Astrocyte of the cerebellum (primary cell): ENCODE measurements at places on chromosomes 12 and 14.

DNA sequence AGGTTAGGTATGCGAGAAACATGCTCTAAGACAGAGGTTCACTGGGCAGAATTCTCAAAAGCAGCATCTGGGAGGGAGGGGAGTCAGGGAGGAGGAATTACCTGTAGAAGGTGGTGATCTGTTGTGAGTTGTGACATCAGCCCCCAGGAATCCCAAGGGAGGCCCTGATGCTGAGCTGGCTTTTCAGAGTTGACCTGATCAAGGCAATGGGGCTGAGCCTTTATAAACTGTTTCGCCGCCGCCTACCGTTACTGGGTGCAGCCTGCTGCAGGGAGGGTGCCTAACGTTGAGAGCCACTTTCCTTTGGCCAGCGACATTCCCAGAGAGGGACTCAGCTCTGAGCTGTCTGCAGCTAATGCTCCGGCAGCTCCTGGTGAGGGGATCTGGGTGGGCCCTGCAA lies 257.9 kb upstream of the TMEM132C start:
- no peak for DNase-seq

DNA sequence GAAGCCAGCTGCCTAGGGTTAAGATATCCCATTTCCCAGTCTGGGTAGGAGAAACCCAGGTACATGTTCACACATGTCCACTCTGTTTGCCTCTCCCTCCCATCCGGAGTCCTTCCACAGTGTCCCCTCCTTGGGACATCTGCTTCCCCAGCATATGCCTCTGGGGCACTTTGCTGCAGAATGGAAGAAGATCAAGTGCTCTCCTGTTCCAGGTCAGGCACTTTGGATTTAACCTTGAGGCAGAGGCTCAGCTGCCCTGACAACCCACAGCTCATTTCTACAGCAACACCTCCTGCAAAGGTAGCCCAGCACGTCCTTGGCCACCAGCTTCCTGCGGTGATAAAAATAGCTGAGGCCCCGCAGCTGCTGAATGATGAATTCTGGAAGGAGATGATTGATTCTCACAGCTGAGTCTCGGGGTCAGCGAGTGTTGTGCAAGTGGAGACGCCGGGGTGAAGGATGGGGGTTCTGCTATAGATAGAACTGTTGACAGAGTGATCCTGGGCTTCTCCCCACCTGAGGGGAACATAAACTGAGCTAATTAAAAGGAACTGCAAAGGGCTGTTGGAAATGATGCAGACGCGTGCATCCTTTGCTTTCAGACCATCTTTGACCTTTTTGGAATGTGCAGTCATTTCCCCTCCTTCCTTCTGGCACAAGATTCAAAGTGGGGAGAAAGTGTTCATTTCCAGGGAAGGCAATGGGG lies 145.0 kb downstream of the SLC38A6 start:
- no peak for DNase-seq

- no peak for DNase-seq
These were observed 71.5 kb downstream of the BRMS1L start for GRCh38 chr14:35897616-35898111.

GRCh38 chr12:46530373-46531056 lies 157.9 kb upstream of the SLC38A2 start:
- DNase-seq = no peak

DNA sequence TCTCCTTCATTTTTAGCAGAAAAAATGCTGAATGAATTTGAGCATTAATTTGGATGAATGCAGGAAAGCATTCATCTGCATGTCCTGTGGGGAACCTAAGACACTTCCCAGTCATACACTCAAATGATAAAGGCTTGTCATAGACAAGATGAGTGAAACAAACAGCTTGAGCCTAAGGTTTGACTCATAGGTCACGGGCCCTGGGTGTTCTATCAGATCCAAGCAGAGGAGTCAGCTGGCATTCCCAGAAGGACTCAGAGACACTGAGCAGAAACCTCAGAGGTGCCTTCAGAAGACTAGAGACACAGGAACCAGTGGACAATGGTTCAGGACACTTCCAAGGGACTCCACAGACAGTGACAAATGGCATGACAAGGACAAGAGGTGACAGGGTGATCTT lies 183.9 kb downstream of the NTF3 start:
- no peak for DNase-seq

DNA sequence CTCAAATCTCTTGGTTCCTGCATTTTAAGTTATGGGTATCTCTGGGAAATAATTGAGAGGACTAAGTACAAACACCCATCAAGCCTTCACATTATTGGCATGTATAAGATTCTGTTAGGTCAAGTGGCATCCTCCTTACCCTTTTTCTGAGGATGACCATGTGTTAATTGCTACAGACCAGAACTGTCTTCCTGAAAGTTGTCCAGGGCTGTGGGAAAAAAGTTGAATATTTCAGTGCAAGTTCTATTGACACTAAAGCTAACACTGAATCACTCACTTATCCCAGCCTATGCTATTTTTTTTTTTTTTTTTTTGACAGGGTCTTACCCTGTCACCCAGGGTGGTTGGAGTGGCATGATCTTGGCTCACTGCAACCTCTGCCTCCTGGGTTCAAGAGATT lies 130.1 kb upstream of the HIF1A start:
- no peak for DNase-seq

DNA sequence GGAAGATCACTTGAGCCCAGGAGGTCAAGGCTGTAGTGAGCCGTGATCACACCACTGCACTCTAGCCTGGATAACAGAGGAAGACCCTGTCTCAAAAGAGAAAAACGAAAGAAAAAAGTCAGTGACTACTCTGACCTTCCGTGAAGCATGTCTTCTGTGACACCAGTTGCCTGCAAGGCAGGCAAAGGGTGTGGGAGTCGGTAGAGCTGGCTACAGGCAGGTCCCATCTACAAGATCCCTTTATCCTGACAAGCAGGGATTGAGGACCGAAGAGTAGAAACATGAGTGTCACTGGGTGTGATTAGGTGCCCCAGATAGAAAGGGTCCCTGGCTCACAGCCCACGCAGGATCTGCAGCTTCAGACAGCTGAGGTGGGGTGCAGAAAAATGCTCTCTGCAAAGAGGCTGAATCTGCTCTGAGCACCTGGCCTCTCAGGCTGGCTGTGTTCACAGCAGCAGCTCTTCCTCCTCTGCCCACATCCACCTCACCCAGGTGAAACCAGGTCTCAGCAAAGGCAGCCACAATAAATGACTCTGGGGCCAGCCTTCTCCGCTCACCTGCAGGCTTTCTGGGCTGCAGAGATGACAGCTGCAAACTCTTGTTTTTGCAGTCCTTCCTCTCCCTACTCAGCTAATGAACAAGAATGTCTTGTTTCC lies 28.6 kb upstream of the HSP90B1 start:
- DNase-seq = no peak

DNA sequence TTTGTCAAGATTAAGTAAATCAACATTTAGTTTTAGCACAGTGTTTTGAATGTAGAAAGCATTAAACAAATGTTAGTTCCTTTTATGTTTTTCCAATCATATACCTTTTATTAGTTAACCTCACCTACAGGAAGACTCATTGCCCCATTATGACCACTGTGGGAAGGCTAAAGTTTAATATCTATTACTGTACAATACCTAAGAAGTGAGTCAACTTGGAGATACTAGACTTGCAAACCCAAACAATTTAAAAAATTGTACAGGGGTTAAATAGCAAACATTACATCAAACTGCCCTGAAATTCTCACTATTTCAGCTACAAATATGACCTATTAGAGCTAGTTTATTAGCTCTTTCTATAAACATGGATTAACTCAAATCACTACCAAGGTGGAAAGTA lies 8.6 kb upstream of the G2E3 start:
- no peak for DNase-seq

- DNase-seq = peak; percentile 53
These were observed 717 bp downstream of the UBC start for GRCh38 chr12:124913474-124914391.

DNA sequence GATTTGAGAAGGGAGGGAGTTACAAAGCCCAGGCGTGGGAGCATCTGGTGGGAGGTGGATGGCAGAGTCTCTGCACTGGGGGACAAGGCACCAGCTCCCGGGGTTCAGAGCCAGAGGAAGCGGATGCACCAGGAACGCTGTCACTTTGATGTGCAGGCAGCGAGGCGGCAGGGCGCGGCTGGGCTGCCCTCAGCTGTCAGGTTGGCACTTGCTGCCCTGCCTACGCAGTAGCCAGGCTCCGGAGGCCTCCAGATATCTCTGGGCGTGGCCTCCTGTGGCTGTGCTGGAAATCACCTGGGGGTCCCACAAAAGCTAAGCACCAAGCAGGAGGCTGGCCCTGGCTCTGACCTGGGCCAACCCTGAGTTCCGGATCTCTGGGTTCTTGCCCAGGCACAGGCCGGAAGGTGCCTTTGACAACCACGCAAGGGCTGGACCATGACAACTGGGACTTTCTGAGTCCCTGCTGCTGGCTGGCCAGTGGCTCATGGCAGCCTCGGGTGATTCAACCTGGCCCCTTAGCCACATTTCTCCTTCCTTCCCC lies 62.1 kb upstream of the MAP1LC3B2 start:
- DNase-seq = no peak

DNA sequence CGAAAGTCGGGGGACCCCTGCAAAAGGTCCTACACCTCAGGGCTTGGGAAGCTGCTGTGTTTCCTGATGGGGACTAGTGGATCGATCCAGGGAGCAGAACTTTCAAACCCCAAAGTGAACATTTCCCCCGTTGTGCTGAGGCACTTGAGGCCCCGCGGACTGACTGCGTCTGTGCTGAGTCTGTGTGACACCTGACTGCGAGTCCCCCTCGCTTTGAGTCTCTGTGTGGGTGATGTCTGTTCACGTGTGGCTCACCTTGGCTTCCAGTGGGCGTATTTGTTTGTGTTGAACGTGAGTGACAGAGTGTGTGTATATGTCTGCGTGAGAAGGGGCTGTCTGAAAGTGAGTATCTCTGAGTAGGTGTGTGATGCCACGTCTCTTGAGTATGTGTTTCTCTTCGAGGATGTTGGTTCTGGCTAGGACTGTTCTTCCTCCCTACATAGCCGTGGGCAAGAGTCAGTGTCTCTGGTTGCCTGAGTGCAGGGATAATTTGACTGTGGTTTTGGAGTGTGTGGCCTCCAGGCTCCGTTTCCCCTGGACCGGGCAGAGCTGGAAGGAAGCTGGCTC lies 1.3 kb downstream of the TEAD4 start:
- DNase-seq = no peak

DNA sequence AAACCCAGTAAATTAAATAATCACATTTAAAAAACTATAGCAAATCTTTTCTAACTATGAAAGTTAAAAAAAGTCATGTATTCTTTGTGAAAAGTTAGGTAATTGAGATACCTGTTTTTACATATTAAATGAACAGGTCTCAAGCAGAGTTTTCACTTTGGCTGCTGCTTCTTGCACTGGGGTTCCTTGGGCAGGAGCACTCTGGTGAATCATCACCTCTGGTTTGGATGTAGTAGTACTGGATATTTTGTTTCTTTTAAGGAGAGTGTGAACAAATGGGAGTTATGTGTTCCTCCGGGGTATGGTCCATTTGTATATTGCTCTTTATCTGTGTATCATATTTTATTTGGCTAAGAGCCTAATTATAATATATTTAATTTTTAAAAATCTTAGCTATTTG lies 82.7 kb downstream of the FUT8 start:
- peak; percentile 23 for DNase-seq

DNA sequence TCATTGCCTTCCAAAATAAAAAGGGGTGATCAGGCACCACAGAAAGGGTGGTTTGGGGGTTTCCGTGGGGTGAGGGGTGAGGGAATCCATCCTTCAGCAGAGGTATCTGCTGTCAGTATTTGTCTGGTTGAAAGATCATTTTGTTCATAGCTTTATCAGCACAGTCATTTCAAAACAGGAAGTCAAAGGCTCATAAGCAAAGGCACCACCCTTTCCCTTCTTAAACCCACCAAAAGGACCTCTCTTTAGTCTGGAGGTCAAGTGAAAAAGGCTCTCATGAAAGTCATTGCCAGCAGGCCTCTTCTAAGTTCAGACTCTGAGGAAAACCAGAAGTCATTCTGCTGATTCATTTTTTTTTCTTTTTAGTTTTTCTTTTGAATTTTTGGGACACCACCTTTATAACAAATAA lies 6.2 kb downstream of the CHST11 start:
- no peak for DNase-seq

DNA sequence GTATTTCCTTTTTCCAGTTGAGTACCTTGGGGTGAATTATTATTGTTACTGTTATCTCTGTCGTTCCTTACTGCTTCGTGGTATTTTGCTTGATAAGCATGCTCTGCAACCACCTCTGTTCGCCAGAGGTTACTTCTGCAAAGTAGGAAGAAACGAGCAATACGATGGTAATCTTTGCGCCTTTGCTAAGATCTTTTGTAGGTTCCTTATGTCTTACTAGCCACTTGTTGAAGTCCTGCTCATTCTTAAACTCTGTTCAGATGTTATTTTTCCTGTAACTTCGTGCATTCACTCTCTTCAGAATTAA lies 729 bp upstream of the M6PR start:
- no peak for DNase-seq
